Effector CD8-positive, alpha-beta T cell (primary cell): ENCODE measurements at places on chromosomes 7 and 10.

DNA sequence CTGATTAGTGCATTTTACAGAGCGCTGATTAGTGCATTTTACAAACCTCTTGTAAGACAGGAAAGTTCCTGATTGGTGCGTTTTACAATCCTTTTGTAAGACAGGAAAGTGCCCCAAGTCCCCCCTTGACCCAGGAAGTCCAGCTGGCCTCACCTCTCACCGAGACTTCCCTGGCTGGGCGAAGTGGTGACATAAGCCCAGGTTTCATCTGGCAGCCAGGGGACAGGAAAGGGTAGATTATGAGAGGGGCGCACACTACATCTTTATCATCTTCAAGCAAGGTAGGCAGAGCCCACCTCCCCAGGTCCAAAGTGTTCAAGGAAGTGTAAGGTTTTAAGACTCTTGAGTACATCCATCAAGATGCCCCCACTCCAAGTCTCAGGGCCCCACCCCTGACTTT lies 5.5 kb upstream of the GDF10 start:
- no peak for DNase-seq

DNA sequence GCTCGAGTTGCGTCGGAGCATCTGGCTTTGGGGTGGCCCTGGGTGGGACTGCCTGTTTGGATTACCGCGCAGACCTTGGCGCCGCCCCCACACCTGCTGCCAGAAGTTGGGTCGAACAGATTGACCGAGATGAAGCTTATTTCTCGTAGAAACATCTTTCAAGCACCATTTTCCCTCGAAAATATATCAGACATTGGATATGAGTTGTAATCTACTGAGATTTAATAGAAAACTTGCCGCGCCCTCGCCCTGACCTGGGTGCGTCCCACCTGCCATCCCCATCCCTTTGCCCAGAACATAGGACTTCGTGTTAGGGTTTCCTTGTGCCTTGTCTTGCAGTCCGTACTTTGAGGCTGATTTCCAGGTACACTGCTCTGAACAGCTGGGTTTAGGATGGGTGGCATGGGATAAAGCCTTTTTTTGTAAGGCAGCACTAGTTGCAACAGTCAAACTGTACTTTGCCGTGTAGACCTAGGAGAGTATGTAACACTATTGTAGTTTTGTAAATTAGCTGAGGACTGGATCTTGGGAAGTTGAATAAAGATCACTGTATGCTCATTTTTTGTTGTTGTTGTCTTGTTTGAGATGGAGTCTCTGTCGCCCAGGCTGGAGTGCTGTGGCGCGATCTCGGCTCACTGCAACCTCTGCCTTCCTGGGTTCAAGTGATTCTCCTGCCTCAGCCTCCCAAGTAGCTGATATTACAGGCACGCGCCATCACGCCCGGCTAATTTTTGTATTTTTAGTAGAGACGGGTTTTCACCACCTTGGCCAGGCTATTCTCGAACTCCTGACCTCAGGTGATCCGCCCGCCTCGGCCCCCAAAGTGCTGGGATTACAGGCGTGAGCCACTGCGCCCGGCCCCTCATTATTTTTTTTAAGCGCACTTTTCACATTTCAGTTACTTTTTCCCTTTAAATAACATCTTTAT lies 978 bp downstream of the OGDH start:
- DNase-seq = no peak

GRCh38 chr7:50662041-50662694 lies 97.0 kb upstream of the DDC start:
- DNase-seq = no peak

DNA sequence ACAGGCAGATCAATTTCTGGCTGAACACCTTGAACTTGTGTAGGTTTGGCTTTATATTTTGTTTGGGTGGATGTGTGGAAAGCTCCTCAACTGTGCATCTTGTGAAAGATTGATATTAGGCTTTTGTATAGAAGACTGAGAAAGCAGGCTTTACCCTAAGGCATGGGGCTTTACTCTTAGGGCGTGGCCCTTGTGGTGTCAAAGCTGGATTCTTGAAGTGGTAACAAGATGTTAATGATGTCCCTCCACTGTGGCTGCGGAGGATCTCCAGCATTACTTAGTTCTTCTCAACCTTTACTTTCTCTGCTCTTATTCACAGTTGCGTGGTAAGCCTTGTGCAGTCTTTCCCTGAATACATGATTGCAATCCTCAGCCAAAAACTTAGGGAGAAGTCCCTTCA lies 54.1 kb upstream of the HECTD2 start:
- no peak for DNase-seq

- DNase-seq = no peak
Observed at GRCh38 chr7:88116235-88116795, 103.5 kb downstream of the SRI start.
